ENCODE measurements at places on chromosomes 12 and 14.

GRCh38 chr12:87152075-87152474 lies 877.1 kb downstream of the C12orf50 start:
- DNase-seq: no peak

DNA sequence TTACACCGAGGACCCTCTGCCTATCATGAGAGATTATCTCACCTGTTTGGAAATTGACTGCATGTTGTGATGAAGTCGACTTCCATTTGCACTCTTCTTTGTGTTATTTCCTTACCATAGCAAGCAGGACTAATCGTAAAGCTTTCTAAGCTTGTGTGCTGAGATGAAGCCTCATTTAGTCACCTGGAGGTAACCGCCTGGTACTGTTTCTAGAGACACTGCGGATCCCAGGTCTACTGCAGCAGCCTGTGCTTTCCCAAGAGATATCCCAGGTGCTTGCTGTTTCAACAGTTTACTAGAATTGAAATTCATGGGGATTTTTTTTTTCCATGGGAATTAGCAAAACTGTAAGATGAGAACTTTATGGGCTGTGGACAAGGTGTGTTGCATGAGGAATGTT lies 131.8 kb downstream of the PTPRR start:
- no peak for DNase-seq

DNA sequence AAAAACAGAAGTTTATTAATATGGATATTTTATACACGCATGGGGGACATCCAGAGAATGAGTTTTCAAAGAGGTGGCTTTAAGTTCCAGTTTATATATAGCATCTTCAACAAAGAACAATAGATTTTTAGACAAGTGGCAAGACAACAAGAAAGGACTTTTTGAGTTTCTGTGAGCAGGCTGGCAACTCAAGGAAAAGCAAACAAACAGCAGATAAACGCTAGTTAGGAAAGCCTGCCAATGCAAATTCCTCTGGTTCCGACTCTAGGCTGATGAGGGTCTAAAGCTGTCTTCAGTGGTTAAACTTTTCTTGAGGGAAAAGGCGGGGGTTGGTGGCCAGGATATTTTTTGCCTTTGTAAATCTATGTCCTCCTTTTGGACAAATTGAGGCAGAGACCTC lies 78.4 kb upstream of the EEA1 start:
- DNase-seq: no peak

DNA sequence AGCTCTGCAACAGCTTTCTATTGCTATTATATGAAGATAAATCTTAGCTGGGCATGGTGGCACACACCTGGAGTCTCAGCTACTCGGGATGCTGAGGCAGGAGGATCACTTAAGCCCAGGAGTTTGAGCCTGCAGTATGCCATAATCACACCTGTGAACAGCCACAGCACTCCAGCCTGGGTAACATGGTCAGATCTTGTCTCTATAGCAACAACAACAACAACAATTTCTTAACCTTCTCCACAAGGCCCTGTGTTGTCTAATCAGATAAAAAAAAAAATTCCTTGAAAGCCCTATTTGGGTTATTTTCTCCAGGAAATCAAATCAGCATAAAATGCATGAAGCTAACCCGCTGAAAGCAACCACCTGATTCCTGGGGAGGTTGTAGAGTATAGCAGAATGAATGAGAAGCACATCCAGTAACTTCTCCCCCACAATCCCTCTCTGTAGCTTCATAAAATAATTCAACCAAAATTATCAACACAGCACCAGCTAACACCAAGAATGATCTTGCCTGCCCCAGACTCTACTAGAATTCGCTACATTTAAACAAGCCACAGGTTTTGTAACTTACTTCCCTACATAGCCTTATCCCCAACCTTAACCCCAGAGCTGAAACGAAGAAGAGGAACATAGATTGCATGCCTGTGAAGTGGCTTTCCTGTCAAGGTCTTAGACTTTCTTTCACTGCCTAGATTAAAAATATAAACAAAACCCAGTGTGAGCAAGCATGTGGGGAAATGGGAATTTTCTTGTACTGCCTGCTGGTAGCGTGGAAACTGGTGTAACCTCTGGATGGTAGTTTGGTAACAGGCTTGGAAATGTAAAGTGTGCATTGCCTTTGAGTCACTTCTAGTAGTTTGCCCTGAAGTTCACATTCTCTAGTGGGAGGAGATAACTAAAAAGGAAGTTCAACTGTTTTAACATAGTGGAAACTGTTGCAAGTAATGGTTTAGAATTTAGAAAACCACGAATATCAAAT lies 6.0 kb upstream of the STK38L start:
- no peak for DNase-seq
